ENCODE measurements at places on chromosomes 4 and X.

- DNase-seq = no peak
Measured at GRCh38 chr4:181611033-181611711, 632.0 kb upstream of the TENM3 start.

- DNase-seq = no peak
Measured at GRCh38 chrX:118525174-118525730, 29.6 kb downstream of the DOCK11 start.

DNA sequence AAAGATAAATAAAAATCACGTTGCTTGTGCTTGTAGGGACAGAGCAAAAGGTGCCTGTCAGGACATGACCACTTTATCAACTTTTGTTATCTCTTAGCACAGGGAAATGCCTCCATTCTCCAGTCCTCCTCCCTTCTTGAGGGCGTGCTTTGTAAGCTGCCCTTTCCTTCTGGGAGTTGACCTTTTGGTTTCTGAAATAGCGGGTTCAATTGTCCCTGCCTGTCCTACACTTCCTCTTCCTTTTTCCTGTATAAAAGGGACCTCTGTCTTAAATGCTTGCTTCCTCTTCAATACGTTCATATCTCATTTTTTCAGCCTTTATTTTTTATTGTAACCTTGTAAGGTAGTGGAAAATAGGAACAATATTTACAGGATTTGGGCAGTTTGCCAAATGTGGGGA, 153.5 kb downstream of the SH3BGRL start:
- DNase-seq = no peak

DNA sequence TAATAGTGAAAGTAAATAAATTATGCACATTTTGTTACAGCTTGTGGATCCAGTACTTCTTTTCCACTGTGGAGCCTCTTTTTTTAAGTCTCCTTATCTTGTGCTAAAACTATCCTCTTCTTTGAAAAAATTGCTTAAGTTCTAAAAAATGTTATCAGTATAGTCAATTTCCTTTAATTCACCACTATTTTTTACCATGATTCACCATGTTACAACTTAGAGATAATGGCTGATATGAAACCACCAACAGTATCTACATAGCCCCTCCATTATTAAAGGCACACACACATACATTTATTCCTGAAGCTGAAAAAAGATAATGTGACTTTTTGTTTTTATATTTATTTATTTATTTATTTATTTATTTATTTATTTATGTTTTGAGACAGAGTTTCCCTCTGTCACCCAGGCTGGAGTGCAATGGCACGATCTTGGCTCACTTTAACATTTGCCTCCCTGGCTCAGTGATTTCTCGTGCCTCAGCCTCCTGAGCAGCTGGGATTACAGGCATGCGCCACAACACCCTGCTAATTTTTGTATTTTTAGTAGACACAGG, 243.2 kb downstream of the SPOCK3 start:
- no peak for DNase-seq

DNA sequence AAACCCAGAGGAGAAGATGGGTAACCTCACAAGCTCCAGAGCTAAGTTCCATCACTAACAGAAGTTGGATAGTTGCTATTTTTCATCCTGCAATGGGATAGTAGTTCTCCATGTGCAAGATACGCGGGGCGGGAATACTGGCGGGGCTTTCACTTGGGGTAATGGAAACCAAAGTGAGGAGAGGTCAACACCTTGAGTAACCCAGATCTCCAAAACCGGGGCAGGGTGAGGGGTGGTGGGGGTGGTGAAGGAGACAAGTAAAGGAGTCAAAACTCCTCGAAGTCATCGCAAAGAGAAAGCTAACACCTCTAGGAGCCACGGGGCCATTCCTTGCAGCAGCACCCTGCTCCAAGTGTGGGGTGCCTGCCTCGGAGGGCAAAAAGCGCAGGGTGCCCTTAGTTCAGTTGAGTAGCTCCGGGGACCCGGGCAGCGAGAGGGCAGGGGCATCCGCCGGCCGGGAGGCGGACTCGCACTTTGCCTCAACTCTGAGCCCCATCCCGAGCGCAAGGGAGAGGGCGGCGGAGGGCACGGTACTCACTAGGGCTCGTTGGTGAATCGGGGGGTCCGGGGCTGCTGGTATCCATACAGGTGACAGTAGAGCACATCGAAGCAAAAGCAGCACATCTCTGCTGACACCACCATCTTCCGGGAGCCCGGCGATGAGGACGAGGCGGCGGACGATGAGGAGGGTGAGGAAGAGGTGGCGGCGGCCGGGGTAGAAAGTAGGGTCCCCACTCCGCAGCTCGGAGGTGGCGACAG, 645 bp downstream of the AMMECR1 start:
- no peak for DNase-seq

DNA sequence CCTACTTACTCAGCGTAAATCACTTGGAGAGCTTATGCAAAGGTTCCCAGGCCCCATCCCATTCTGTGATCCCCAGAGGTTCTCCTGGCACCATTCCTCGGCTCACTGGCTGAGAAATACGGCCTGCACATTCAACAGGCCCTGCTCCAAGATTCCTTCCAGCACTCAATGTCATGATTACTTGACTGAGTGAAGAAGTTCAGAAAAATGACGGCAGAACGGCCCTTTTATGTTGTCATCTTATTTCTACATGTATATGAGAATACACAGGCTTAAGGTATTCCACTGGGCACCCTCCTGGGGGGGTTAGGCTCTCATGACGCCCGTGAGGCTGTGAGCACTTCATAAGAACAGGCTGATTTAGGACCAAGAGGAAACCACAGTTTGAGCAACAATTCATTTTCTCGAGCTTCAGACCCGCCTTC, 190.6 kb downstream of the NSUN7 start:
- no peak for DNase-seq

DNA sequence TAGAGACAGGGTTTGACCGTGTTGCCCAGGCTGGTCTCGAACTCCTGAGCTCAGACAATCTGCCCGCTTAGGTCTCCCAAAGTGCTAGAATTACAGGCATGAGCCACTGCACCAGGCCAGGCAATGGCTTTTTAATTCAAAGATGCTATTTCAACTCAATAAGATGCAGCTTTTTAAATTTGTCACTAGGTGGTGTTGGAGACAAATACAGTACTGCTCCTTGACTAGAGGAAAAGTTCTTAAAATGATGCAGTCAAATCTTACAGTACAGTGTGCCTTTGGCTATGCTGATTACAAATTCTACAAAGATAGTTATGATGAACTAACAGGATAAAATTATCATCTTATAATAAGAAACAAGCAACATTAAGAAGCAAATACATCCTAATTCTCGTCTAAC, 441.1 kb downstream of the KCNIP4 start:
- DNase-seq = no peak

DNA sequence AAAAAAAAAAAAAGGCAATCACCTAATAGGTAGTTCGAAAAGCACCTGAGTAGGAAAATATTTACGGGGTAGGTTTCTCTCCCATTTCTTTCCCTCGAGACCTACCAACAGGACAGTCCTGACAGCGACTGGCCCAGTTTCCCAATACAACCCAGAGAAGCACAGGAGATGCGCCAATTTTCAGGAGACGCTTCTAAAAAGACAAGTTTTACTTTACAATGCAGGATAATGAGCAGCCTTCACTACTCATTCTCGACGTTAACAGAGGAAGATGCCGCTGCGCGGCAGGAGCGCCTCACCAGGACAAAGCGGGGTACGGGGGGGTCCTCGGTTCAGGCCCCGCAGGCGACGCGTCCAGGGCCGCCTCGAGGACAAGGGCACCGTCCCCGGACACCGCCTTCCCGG, 708 bp downstream of the BCLAF3 start:
- DNase-seq = no peak

DNA sequence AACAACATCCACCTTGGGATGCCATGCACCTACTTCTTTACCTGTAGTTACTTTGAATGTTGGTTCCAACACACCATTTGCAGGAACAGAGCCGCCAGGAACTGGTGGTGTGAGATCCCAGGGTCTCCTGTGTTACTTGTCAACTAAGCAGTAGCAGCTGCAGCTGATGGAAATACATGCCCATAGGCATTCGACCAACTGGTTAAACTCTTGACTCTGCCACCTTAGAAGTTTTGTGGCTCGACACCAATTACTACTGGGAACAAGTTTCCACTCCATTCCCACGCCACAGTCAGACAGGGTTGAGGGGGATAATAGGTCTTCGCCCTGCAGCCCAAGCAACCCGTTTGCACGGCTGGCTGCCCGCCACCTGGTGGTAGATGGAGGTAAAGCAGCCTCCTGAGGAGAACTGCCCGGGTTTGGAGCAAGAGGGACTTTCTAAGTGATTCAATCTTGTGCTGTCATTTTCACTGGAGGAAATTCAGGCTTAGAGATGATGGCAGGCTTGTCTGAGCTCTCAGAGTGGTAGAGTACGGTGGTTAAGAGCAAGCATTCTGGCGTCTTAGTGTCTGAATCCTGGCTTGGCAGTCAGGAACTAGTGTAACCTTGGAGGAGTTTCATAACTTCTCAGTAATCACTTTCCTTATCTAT, 119.1 kb upstream of the TRIM2 start:
- peak; percentile 92 for DNase-seq

DNA sequence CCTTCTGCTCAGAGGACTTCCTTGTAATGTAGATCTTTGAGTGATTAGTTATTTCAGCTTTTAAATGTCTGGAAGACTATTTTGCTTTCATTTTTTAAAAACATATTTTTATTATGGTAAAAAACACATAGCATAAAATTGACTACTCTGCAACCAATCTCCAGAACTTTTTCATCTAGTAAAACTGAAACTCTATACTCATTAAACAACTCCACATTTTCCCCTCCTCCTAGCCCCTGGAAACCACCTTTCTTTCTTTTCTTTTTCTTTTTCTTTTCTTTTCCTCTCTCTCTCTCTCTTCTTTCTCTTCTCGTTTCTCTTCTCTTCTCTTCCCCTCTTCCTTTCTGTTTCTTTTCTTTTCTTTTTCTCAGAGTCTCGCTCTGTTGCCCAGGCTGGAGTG, 230.6 kb downstream of the DLG3 start:
- no peak for DNase-seq

GRCh38 chrX:148588649-148589310, 88.4 kb downstream of the AFF2 start:
- no peak for DNase-seq

DNA sequence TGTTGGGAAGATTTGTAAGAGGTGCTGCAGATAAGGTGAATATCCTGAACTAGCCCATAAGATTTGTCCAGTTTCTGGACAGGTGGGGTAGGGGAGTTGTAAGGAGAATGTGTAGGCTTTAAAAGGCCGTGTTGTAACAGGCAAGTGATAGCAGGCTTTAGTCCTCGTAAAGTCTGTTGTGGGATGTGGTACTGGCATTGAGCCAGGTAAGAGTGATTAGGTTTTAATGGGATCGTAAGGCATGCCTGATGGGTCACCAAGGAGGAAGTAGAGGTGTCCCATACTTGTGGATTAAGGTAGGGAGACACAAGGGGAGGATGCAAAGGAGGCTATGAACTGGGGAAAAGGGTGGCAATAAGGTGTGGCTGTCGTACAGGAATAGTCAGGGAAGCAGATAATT, 256.9 kb upstream of the DKK2 start:
- DNase-seq = no peak

DNA sequence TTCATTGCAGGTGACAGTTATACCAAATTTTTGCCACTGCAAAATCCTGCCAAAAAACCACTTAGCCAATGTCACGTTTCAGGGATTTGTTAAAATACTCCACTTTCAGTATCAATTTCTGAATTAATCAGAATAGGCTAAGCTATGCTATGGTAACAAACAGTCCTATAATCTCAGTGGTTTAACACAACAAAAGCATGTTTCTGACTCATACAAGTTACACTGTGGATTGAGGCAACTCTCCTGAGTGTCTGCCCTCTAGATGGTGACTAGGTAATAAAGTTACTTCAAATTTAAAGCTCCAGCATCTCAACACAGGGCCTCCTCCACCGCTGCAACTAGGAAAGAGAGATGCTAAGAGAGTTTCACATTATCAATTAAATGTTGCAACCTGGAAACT, 23.0 kb upstream of the RADX start:
- DNase-seq = no peak

DNA sequence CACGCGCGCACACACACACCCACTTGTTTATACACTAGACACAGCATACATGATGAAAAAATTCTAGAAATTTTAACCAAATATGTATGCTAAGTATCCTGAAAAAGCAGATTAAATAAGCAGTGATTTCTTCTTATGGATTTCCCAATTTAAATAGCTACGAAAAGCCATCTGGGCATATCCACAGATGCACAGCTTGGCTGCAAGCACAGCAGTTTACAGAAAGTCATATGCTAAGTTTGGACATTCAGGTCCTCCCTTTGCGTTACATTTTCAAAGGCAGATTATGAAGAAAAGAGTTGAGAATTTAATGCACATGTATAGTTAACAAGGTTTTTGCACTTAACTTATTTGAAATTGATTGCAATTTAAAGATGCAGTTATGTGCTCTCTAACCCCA, 542.2 kb upstream of the EPHA5 start:
- DNase-seq = no peak

DNA sequence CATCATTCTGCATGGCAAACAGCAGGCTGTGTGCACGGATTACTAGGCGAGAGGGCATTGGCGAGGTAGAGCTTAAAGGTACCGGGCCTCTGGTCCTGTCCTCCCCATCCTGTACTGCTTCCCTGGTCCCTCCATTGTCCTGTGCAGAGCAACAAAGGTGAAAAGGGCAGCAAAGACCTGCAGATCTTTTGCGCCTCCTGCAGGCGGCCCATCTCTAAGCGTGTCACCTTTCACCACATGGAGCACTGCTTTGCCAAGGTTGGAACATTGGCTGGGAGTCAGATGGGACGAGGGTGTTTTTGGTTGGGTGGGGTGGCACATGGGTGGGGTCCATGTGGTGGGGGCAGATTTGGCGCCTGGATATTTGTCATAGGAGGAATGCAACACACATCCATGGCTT, 64.7 kb upstream of the UXT start:
- DNase-seq = peak; percentile 41

GRCh38 chrX:135513130-135513515, 7.3 kb upstream of the INTS6L start:
- no peak for DNase-seq

GRCh38 chr4:125735102-125735501, 420.3 kb downstream of the FAT4 start:
- DNase-seq = no peak

GRCh38 chrX:148763896-148764295, 263.5 kb downstream of the AFF2 start:
- DNase-seq = no peak

DNA sequence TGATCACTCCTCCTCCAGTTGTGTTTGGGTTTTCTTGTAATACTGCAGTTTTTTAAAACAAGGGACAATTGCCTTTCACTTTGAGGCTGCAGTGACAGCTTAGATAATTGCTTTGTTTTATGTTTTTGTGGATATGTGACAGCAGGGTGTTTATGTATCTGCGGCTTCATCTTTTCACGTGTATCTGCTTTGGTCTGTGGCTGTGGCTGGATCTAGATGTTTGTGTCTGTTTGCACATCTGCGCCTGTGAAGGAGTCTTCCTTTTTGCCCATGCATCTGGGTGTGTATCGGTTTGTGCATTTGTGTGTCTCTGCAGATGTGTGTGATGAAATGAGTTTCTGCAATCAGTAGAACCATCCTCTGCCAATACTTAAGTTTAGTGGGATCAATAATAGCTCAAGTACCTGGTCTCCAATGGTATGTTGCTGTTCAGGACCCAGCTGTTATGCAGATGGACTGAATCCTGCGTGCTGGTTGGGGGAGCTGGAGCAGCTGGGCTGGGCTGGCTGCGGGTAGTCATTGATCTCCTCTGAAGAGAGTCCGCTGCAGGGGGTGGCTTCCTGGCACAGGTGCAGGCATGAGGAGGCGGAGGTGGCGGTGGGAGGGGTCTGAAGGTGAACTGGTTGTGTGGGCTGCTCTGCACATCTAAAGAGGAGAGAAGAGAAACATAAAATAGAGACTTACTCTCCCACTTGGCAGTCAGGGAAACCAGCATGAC, 390.3 kb downstream of the SH2D1A start:
- DNase-seq = peak; percentile 14
